HFFc6 (cell line): ENCODE measurements at places on chromosomes 2 and 18. TPM values are rescaled to one million over a fixed set of nuclear protein-coding genes. Genes with fewer than 3 reads are reported as not detected.
A peak's percentile ranks its signal among the peaks of the same experiment; 100 is the strongest.

Gene AKAIN1
- not detected in 3 replicates for total RNA-seq

Gene PHLPP1
- total RNA-seq: 4.6 to 5.9 TPM (median 5.0 TPM) in 3 replicates

Gene CHMP1B
- 30.6 to 32.8 TPM (median 30.7 TPM) in 3 replicates for total RNA-seq

Gene PSMA8
- total RNA-seq: not detected in 3 replicates

Gene UGT1A5
- not detected in 3 replicates for total RNA-seq

Gene CCDC148
- 0.51 to 0.79 TPM (median 0.76 TPM) in 3 replicates for total RNA-seq

DNA sequence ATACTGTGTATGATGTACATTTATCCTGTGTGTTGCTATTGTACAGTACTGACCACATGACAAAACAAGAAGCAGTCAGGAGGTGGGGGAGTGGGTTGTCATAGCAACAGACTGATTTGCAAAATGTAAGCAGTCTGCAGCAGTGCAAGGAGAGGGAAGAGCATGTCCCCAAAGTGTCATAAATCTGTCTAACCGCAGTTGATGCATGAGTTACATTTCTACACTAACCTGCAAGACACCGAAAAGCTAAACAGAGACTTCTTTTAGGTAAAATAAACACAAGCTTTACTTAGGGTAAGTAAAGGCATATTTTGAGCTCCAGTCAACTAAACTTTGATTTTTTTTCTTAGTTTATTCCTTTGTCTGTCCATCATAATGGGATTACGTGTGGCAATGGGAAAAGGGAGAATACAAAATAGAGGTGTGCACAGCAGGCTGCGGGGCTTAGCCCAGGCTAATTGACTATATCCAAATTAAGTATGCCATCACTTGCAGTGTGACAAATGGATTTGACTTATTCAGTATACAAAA is 134.5 kb downstream of the MEIS1 start:
- H3K4me1 ChIP-seq: peaks cover 92% of the 10 kb centered on the region
- peak overlapping the region; percentile 22 for H3K4me3 ChIP-seq
- peak overlapping the region; percentile 88 for H3K27ac ChIP-seq
- peaks cover 47% of the 10 kb centered on the region for H3K36me3 ChIP-seq

- no peak overlapping the region for H3K4me3 ChIP-seq
- DNase-seq: no peak
- H3K4me1 ChIP-seq: peaks cover 9% of the 10 kb centered on the region
- H3K27me3 ChIP-seq: peaks cover 38% of the 10 kb centered on the region
These were observed 3.8 kb upstream of the GPR55 start for GRCh38 chr2:230928701-230929380.

- no peak for DNase-seq
- H3K27ac ChIP-seq: no peak overlapping the region
- no peak overlapping the region for H3K4me3 ChIP-seq
- H3K36me3 ChIP-seq: no peaks in the 10 kb centered on the region
- no peaks in the 10 kb centered on the region for H3K27me3 ChIP-seq
These were observed 406.6 kb downstream of the NYAP2 start for GRCh38 chr2:225806105-225806504.

GRCh38 chr2:37672104-37672869 is 845 bp upstream of the CDC42EP3 start:
- H3K4me3 ChIP-seq: peak overlapping the region; percentile 99
- peaks cover 58% of the 10 kb centered on the region for H3K4me1 ChIP-seq
- peak; percentile 82 for DNase-seq
- H3K27ac ChIP-seq: peak overlapping the region; percentile 44
- H3K27me3 ChIP-seq: no peaks in the 10 kb centered on the region; the same call in 1 of the 2 replicates

DNA sequence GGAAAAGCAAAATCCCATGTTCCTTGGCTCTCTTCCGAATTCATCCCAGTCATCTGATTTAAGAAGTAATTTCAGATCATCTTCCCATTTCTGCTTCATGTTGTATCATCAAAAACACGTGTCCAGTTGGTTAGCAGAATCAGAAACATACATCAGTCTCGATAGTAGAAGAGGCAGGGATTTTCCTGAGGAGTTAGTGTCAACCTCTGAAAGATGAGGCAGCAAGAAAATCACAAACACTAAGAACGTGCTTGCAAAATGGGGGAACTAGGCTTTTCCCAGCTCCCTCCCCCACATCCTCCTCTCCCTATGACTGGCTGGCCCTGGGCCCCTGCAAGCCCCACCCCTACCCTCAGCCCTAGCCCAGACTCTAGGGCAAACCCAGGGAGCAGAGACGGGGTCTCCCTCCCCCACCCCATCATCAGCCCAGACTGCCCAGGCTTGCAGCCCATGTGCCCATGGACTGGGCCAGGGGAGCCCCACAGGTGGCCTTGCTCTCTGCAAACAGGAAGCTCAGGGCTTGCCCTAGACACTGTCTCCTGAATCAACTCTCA is 161.0 kb upstream of the ID2 start:
- H3K36me3 ChIP-seq: no peaks in the 10 kb centered on the region
- DNase-seq: no peak
- no peak overlapping the region for H3K27ac ChIP-seq

DNA sequence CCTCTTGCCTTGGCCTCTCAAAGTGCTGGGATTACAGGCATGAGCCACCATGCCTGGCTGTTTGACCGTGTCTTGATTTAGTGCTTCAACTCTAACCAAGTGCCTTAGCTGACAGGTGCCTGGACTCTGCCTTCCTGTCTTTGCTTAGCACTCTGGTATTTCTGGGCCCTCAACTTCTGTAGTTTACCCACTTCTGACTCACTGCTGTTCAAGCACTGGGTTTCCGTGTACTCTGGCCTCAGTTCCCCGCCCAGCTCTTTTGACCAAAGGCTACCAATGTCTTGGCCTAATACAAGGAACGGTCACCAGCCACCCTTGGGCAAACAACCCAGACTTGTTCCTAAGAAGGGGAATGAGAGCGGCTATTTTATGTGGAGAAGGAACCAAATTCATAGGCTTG is 35.7 kb upstream of the CABLES1 start:
- peaks cover 16% of the 10 kb centered on the region for H3K4me1 ChIP-seq
- H3K4me3 ChIP-seq: no peak overlapping the region
- H3K36me3 ChIP-seq: no peaks in the 10 kb centered on the region
- no peak overlapping the region for H3K27ac ChIP-seq

DNA sequence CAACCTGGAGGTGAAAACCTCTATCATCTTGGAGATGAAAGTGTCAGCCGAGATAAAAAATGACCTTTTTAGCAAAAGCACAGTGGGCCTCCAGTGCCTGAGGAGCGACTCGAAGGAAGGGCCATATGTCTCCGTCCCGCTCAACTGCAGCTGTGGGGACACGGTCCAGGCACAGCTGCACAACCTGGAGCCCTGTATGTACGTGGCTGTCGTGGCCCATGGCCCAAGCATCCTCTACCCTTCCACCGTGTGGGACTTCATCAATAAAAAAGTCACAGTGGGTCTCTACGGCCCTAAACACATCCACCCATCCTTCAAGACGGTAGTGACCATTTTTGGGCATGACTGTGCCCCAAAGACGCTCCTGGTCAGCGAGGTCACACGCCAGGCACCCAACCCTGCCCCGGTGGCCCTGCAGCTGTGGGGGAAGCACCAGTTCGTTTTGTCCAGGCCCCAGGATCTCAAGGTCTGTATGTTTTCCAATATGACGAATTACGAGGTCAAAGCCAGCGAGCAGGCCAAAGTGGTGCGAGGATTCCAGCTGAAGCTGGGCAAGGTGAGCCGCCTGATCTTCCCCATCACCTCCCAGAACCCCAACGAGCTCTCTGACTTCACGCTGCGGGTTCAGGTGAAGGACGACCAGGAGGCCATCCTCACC is 90.2 kb downstream of the SH3BP4 start:
- peaks cover 56% of the 10 kb centered on the region for H3K36me3 ChIP-seq
- H3K27me3 ChIP-seq: peaks cover 5% of the 10 kb centered on the region
- H3K4me3 ChIP-seq: no peak overlapping the region
